Activated CD8-positive, alpha-beta T cell treated with anti-CD3 and anti-CD28 coated beads, Interleukin-2, amount 10 ng/mL, durations not matched to agents 7 days and 5 days (primary cell): ENCODE measurements at places on chromosomes 3 and 15. TPM values are rescaled to one million over a fixed set of nuclear protein-coding genes. Genes with fewer than 3 reads are reported as not detected.

FOXB1 gene
- total RNA-seq, result 0.50 TPM

GABRG3 gene
- not detected for total RNA-seq

LRTM1 gene
- total RNA-seq, result not detected

TNNC1 gene
- total RNA-seq, result 2.1 TPM

TMEM212 gene
- not detected for total RNA-seq

LMAN1L gene
- total RNA-seq, result 1.0 TPM

ST3GAL6 gene
- not detected for total RNA-seq

IL5RA gene
- total RNA-seq, result not detected

ISLR2 gene
- total RNA-seq, result not detected

LTF gene
- total RNA-seq, result not detected

DNAH1 gene
- 20.2 TPM for total RNA-seq

STRIT1 gene
- not detected for total RNA-seq

PRSS50 gene
- not detected for total RNA-seq

GOLGA8O gene
- total RNA-seq, result 20.0 TPM

CMSS1 gene
- 42.1 TPM for total RNA-seq
